ENCODE measurements at places on chromosomes 1 and 21.

- DNase-seq: peak; percentile 92
These were observed 177.2 kb downstream of the SMYD3 start for GRCh38 chr1:246329900-246330299.

GRCh38 chr1:58576727-58577653 lies at the start of gene TACSTD2:
Gene TACSTD2 (minus strand): TSS chr1:58577252. CDS start chr1:58577156, 96 bp downstream.
- DNase-seq: no peak

GRCh38 chr1:224957696-224958095 lies 28.2 kb downstream of the DNAH14 start:
- DNase-seq: no peak

GRCh38 chr1:111982428-111982827 lies 7.0 kb downstream of the KCND3 start:
- no peak for DNase-seq

GRCh38 chr1:244705261-244706234 lies 52.6 kb downstream of the DESI2 start:
- no peak for DNase-seq

GRCh38 chr1:7334475-7335035 lies 436.5 kb upstream of the VAMP3 start:
- DNase-seq: no peak

DNA sequence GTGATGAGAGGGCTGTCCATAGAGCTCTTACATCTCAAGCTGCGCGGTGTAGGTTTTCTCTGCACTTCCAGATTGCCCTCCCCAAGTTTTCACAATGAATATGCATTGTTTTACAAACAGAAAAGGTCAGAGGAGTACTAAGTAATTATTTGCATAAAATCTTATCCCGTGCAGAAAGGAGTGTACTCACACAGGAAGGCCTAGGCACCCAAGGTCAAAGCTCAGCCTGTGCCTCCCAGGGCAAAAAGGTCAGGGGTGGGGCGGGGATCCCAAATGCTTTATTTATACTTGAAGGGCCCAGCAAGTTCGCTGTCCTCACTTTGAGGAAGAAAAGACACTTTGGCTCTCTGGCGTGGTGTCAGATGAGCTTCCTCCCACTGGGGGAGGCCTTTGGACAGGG lies 10.3 kb upstream of the KCNE1 start:
- no peak for DNase-seq

GRCh38 chr1:152029144-152029928 lies 7.5 kb downstream of the S100A11 start:
- DNase-seq: peak; percentile 36

DNA sequence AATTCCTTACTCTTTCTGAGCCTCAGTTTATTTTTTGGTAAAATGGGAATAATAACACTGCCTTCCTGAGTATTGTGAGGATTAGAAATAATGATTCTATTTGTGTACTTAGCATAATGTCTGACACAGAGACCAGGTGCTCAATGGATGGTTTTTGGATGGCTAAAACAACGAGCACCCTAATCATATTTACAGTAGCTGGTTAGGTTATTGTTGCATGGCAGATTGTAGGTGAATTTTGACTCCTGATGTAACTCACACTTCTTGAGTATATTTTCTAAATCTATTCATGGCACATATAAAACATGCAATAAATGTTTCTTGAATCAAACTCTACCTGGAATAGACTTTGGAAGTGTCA lies 11.9 kb upstream of the DUSP10 start:
- no peak for DNase-seq

DNA sequence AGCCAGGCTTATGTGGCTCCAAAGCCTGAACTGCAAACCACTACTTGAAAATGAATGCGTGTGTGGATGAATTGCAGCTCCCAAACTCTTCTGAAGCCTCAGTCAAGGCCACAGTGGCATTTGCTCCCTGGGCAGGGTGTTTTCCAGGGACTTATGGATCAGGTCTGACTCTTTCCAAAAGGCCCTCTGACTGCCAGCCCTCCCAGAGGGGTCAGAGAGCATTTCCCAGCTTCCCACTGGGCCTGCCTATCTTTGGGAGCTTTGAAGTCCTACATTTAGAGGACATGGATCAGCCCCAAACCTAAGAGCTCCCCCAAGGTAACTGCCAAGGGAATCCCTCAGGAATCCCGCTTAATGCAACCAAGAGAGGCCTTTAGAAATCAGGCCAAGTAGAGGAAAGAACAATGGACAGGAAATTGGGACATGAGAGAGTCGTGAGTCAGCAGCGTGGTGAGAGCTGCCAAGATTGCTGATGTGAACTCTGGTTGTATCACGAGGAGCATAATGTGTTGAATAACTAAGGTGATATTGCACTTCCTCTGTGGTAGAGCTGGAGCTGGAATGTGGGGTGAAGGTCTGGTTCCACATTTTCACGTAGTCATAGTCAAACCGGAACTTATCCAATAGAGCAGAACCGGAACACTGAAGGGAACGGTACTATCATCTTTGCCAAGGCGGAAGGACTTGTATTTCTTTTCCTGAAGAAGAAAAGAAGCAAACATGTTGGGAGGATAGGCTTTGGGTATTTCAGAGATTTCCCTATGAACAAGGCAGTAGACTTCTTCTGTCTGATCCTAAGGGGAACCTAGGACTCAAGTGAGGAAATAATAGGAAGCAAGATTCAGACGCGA lies 99.4 kb upstream of the JUN start:
- no peak for DNase-seq

DNA sequence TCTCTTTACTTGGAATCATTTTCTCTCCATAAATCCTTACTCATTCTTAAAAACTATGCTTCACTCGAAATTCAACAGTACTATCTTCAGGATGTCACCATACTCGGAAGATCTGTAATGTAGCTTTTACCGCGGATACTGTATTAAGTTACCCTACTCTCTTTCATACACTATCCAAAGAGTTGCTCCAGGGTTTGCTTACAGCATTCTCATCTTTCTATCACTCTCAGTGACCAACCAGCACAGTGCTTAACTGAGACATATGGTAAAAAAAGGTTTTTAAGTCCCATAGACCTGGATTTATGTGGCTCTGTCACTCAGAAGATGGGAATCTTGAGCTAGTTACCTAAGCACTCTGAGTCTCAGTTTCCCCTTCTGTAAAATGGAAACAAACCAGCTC lies 15.8 kb downstream of the GTF2B start:
- no peak for DNase-seq

GRCh38 chr1:207172321-207172720 lies 68.3 kb downstream of the C4BPA start:
- DNase-seq: no peak

DNA sequence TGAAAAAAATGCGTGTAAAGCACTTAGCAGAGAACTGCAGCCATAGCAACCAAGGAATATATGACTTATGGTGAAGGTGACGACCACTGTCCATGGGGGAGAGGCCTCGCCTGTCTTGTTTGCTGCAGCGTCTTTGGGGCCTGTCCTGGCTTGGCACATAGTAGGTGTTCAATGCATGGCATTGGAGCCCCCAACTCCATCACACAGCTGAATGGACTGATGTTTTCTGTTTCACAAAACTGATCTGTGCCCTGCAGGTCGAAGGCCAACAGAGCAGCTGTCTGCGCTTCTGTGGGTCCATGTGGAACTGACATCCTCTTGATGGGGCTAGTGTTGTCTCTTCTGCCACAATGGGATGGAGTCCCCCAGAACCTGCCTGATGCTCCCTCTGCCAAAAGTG lies 296.0 kb downstream of the PTPRU start:
- DNase-seq: no peak

GRCh38 chr21:45336870-45337269 lies 49.2 kb upstream of the POFUT2 start:
- DNase-seq: no peak

DNA sequence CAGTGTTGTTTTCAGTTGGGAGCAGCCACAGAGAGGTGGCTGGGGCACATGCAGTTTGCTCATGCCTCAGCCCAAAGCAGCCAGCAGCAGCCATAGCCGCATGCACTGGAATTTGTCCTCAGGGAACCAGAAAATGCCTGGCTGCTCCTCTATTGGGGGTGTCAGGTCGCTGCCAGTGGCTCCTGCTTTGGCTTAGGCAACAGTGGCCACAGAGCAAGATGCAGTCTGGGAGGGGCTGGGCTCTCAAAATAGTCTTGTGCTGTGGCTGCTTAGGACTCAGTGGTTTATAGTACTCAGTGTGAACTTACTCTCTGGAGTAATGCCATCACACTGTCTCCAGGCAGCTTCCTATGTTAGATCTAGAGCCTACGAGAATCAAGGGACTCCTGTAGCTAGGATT lies 25.0 kb downstream of the CD55 start:
- DNase-seq: no peak

DNA sequence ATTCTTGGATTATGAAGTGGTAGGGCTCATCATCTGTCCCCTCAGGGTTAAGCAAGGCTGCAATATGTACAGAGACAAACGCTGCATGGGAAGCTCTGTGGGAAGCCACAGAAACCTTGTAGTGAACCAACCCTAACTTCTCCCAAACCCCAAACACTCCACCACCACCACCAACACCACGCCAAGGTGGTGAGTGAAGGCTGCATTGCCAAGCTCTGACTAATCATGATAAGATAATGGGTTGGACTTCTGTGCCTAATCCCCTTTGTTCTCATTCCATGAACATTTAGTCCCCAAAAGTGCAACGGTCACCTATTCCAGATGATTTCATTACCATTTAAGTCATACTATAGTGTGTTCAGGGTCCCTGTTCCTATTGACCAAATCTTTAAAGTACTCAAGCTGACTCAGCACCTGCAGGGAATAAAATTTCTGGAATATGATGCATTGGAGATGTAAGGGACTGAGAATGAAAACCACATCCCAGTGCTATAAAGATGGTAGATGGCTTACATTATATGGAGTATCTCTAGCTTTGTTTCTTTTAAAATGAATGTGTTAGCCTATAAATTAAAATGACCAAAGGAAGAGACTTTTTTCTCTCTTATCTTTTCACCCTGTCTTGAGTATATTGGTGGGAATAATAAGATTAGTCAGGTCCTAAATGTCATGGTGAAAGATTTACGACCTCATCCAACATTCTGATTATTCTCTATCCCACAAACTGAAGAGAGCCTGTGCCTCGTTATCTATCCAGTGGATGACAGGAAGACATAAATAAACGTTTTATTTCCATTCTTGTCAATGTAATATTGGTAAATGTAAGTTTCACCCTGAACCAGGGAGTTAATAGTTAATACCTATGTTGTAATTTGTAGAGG lies 22.6 kb upstream of the PLD5 start:
- DNase-seq: no peak

GRCh38 chr1:60874718-60875117 lies 207.6 kb upstream of the NFIA start:
- DNase-seq: no peak

GRCh38 chr1:203207751-203208150 lies 21.2 kb upstream of the CHI3L1 start:
- no peak for DNase-seq

DNA sequence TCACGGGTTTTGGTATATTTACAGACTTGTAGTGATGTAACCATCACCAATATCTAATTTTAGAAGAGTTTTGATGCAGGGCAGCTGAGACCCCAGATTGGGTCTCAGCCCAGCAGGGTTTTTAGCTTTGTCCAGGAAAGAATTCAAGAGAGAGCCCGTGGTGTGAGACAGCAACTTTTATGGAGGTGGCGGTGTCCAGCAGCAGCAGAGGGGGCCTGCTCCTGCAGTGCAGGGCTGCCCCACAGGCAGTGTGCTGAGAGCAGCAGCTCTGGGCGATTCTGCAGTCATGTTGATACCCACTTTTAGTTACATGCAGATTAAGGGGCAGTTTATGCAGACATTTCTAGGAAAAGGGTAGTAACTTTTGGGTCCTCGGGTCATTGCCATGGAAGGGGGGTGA lies 1.8 kb upstream of the EPHX1 start:
- no peak for DNase-seq

DNA sequence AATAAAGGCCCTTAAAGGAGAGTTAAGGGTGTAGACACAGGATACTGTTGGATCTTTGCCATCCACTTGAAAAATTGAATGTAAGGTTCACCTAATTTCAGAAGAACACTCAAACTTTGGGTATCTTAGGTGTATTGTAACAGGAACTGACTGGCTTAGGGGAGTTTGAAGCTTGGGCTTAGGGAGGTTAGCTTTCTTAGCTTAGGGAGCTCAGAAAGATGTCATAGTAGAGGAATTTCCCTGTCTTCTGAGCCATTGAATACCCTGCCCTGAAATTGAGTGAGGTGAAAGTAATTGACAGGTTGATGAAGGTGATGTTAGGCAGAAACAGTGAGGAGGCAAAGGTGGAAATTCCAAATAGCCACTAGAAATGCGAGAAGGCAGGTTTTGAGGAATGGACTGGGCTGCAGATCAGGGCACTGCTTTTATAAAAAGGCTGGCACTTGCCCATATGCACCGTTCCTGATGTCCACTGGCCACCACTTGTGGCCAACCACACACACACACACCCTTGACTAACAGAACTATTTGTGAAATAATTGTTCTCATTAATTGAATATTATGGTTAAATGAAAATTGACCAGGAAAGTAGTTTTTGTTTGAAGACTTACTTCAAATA lies 16.5 kb downstream of the BACH1 start:
- no peak for DNase-seq

- DNase-seq: peak; percentile 89
These were observed 8.6 kb upstream of the ATP5PO start for GRCh38 chr21:33924079-33924765.

DNA sequence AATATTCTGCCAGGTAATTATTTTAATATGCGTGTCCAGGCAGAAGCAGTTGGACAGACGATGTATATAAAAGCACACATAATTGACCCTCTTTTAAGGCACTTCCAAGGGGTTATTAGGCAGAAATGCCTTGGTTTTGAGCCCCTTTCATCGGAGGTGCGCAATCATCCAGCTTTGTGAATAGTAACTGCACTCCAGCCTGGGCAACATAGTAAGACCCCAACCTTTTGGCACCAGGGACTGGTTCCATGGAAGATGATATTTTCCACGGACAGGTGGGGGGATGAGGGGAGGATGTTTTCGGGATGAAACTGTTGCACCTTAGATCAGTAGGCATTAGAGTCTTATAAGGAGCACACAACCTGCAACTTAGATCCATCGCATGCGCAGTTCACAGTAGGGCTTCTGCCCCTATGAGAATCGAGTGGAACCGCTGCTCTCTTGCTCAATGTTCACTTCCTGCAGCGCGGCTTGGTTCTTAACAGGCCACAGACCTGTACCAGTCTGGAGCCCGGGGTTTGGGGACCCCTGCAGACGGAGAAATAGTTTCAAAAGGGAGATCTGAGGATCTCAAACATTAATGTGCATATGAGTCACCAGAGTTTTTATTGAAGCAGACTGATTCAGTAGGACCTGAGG lies 1.8 kb upstream of the MCOLN2 start:
- peak; percentile 76 for DNase-seq

GRCh38 chr1:216961516-216961915 lies 238.3 kb upstream of the ESRRG start:
- no peak for DNase-seq

Data from activated CD4-positive, alpha-beta T cell treated with anti-CD3 and anti-CD28 coated beads, Interleukin-2, Interleukin-4, amounts not matched to agents 100 ng/mL and 50 ng/mL, durations not matched to agents 16 hours and 8 hours (primary cell).